KG1 (cell line): ENCODE measurements at places on chromosomes 4 and X.

- no peak for DNase-seq
Measured at GRCh38 chr4:61373901-61374440, 173.8 kb downstream of the ADGRL3 start.

DNA sequence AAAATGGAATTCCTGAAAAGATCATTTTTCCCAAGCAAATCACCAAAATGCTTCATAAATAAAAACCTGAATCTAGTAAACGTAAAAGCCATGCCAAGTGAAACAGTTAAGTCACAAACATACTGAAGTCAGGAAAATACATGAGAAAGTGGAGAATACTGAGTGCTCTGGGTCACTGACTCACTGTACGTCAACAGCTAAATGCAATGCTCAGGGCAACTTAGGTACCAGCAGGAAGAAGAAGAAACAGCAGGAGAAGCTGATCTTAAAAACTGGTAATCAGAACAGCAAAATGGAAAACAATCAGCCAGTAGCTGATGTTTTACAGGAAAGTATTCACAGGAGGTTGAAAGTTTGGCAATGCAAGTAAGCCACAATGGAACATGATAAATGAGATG is 252.6 kb upstream of the ETNPPL start:
- no peak for DNase-seq

- DNase-seq: no peak
Measured at GRCh38 chrX:68681443-68681941, 34.0 kb downstream of the STARD8 start.

DNA sequence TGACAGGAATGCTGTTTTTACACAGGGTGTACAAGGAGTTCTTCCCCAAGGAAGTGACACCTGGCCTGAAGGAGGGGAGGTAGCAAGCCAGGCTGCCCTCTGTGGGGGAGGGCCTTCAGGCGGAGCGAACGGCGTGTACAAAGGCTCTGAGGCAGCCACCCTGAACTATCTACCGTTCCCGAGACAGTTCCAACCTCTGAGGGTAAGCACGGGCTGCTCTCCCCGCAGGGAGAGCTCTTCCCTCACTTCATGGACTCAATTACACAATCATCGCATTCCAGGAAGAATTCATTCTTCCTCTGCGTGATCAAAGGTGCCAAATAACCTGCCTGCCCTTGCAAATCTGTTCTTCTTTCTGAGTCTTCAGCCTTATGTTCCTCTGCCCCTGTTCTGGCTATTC is 4.8 kb downstream of the ELK1 start:
- DNase-seq: no peak

- DNase-seq: no peak
Measured at GRCh38 chr4:26964512-26964911, 103.9 kb downstream of the STIM2 start.

DNA sequence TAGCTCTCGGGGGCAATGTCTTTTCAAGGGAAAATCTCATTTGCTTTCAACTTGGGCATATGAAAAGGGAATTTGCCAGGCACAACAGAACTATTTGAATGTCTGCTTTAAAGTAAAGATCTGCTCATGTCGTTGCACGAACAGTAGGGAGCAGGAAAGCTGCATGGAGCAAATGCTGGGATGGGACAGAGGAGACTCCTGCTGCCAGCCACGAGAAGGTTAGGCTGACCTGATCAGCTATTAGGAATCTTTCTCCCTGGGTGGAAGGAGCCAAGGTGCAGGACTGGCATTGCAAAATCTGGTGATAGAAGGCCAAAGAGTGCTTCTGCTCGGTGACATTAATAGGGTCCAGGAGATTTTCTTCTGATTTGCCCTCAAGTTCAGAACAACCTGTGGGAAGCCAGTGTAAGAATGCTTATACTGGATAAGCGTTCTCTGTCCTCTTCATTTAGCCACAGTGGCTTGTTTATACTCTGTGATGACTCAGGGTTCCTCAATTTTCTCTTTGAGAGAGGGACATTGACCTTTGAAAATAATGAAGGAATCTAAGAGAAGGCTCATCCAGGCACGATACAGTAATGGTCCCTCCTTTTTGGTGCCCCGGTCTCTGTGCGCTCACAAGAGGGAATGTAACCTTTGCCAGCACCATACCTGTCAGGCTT is 22.9 kb downstream of the FHL1 start:
- DNase-seq: no peak

GRCh38 chrX:14344172-14344940 is 185.0 kb upstream of the GLRA2 start:
- no peak for DNase-seq

GRCh38 chr4:25330905-25331808 is 18.6 kb downstream of the ZCCHC4 start:
- DNase-seq: no peak

- DNase-seq: no peak
Measured at GRCh38 chr4:169269916-169270809, 593 bp downstream of the SH3RF1 start.

- DNase-seq: no peak
Measured at GRCh38 chr4:42310806-42311205, 86.5 kb upstream of the SHISA3 start.

DNA sequence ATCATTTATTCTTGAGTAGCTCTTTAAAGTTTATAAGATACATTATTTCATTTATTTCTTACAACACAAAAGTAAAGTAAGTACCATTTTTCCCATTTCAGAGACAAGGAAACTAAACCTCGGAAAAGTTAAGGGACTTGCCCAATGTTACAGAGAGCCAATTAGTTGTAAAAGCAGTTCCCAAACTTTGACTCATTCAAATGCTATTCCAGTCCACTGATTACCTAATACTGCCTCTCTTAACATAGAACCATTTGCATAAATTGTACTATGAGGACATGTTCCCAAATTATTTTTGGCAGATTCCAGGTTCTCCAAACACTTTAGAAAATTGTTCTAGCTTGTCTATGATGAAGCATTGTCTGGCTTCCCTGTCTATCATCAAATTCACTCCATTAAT is 45.6 kb upstream of the GRIA3 start:
- no peak for DNase-seq

DNA sequence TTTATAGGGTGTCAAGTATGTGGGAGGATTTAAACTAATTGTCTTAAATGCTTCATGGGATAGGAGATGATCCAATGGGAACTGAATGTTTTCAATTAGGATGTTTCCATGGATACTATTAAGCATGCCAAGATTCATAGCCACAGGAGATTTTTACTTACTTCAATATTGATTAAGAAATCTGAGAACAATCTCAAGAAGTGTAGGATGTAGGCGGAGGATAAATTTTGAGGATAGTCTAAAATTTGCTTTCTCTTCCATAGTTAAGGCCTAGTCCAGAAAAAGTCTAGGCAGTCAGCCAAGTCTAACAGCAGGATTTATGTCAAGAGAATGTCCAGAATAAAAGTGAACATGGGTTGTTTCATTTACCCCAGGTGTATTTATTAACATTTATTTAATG is 32.8 kb downstream of the REPS2 start:
- no peak for DNase-seq

DNA sequence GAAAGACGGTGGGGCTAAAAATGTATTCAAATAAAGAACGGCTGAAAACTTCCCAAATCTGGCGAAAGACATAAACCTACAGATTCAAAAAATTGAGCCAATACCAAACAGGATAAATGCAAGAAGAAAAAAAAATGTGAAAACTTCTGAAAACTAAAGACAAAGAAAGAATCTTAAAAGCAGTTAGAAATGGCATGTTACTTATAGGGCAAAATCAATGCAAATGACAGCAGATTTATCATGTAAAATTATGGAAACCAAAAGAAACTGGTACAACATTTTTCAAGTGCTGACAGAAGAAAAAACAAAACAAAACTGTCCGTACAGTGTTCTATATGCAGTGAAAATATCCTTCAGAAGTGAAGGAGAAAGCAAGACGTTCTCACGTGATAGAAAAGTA is 239.0 kb downstream of the PDGFC start:
- no peak for DNase-seq

GRCh38 chr4:6469898-6470501 is 2.4 kb downstream of the PPP2R2C start:
- no peak for DNase-seq

DNA sequence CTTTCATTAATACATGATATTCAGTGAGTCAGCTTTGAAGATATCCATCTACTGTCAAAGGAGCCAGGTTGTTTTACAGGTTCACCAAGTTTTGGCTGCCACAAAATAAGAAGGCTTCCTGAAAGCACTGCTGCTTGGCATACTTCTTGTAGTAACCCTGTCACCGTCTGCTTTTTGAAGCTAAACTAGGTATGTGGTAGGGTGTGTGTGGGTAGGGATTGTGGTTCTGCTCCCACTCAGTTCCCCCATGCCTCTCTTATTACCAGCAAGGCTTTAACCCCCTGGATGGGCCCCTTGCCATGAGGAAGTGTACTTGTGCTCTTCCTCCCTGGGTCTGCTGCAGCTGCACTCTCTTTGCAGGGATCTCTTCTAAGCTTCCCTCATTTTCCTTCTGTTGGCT is 191.2 kb downstream of the BANK1 start:
- peak; percentile 73 for DNase-seq

- peak; percentile 74 for DNase-seq
Measured at GRCh38 chr4:98446499-98447375, 185.6 kb downstream of the RAP1GDS1 start.
